ENCODE measurements at places on chromosomes 2 and 18.

DNA sequence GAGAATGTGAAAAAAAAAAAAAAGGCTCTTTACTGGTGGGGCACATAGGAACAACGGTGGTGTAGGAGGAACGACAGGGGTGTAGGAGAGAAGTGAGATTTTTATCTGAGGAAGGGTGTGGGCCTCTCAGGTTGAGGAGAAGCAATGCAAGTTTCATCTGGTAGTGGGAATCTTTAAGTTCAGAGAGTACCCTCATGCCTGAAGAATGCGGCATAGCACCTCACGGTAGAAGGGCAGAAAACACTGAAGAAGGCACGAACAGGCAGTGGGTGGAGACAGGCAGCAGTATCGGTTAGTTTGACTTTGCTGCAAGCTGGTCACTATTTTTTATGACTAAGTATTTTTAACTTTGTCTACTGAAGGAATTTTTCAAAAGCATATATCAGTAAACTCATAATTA, 52.2 kb upstream of the TSPYL6 start:
- no peak for DNase-seq

GRCh38 chr2:40719414-40719813, 267.5 kb upstream of the SLC8A1 start:
- DNase-seq = no peak

DNA sequence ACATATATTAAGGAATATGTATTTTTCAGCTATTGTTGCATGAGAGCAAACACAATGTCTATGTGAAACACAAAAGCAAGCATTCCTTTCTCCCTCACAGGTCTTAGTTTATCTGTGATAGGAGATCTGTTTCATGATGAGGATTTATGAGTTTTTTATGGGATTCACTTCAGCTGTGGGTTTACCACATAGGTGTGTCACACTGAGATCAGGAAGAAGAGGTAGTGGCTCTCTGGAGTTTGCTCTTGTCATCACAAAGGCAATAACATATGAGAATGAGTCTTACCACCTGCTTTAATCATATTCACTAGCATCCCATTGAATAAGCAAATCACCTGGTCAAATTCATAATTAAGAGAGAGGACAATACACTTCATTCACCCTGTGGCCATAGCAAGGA, 960.3 kb upstream of the SLC39A10 start:
- no peak for DNase-seq

- no peak for DNase-seq
Measured at GRCh38 chr2:32559136-32559535, 68.7 kb upstream of the TTC27 start.

DNA sequence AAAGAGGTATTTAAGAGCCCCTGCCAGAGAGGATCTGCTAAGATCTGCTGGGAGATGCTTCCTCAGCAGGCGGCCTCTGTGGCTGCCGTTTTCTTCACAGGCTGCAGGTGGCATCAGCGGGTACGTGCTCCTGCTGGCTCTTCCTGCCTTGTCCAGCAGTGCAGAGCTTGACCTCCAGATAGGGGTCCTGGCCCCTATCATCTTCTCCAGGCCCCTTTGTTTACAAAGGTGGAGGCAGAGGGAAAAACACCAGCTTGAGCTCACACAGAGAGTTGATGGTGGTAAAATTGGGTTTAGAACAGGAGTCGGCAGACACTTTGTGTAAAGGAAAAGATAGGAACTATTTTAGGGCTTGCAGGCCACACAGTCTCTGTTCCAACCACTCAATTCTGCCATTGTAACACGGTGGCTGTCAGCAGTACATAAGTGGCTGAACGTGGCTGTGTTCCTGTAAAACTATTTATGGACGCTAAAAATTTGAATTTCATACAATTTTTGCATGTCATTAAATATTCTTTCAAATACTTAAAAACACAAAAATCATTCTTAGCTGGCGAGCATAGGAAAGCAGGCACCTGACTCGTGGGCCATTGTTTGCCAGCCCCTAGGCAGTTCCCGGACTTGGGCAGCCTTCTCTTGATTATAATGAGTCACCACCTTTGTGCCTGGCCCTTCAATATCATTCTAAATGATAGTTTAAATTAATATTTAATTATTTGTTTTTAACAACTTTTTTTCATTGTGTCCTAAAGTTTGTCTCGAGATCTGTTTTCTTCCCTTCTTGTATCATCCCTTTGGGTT, 98.2 kb upstream of the B3GNT7 start:
- DNase-seq = peak; percentile 60

DNA sequence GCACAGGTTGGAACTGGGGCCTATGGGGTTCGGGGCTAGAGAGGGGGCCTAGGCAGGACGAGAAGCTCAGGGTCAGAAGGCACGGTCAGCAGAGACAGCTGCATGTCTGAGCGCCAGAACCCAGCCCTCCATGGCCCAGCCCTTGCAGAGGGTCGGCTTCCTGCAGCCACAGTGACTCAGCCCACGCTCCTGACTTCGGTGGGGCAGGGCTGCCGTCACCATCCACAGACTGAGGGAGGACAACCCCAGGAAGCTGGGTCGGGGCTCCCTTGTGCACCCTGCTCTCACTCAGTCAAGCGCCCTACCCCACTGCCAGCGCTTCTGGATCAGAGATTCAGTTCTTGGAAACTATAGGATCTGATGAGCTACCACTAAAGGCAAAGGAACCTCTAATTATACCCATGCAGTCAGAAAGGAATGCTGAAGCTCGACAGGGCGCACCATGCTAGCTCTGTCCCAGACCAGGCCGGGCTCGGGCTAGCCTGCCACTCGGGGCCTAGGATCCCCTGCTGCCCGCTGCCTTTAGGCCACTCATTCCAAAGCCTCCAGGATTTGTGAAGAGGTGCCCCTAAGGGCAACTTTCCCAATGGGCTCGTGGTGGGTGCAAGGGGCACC, 3.0 kb downstream of the ACTR1B start:
- no peak for DNase-seq

DNA sequence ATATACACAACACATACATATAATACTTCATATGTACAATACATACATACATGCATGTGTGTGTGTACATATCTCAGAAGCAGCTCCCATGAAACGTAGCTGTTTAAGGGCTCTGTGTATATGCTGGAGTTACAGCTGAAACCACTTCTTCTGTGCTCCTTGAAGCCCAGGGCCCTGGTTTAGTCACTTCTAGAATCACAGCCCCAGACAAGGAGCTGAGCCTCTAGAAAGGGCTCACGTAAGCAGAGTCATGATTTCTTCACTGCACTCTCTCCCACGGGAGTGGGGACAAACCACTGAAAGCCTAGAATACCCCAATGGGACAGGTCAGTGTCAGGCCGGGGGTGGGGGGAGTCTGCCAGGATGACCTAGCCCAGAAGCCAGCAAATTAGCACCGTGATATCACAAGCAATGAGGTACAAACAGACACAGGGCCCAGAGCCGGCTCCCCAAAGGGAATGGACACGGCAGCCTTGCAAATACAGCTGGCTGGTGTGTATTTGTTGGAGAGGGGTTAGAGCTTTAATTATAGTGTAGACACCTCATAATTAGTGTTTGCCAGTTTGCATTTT, 90.3 kb downstream of the C1QL2 start:
- no peak for DNase-seq

DNA sequence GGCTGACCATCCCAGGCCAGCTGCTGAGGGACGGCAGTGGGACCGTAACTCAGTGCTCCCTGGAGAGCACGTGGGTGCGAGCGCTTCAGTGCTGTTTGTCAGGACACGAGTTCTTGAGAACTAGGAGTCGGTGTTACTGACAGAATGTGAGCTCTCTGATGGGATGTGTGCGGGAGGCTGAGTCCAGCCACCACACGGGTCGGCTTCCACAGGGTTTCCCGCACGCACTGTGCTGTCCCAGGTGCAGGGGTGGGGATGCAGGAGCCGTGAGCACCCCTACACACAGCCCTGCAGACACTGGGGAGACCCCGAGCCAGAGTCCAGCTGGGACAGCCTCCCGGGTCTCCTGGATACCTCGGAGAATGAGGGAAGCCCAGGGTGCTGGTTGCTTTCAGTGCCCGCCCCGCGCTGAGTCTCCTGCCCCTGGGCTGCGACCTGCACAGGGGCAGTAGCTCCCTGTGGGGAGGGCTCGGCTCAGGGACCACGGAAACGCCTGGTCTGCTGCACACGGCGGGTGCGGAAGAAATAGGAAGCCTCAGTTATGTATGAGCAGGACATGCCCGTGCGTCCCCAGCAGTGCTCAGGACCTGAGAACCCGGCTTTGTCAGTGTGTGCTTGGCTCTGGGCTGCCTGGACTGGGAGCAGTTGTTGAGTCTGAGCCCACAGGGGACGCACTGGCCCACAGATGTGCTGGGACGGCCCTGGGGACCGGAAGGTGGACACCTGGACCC, 71.2 kb downstream of the KCNG2 start:
- DNase-seq = no peak

DNA sequence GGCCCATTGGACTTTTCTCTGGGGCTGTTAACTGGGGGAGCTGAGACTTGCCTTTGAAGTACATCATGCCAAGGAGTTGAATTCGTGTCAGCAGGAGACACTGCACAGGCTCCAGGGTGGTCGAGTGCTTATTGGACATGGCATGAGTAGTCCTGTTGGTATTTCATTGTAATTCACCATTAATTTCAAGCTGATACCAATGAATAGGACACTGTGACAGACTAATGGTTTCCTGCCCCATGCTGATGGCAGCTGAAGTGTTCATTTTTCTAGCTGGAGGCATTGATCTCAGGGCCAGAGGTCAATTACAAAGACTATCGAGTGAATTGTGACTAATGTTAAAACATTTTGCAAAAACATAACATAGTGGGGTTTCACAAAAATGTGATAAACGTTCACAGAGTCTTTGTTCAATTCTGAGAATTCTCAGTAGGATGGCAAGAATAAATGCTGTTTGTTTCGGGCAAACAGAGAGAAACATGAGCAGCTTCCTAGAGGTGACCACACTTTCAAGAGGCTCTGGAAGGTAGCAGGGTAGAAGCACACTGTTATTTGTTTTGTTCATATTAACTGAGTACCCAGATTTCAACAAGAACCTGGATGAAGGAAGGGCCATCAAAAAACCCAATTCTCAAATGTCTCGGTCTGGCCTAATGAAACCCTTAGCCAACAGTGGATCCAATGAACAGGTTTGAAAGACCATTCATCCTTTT, 90.6 kb upstream of the ARL4C start:
- no peak for DNase-seq
